Amniotic stem cell (primary cell): ENCODE measurements at places on chromosomes 7 and 10.

DNA sequence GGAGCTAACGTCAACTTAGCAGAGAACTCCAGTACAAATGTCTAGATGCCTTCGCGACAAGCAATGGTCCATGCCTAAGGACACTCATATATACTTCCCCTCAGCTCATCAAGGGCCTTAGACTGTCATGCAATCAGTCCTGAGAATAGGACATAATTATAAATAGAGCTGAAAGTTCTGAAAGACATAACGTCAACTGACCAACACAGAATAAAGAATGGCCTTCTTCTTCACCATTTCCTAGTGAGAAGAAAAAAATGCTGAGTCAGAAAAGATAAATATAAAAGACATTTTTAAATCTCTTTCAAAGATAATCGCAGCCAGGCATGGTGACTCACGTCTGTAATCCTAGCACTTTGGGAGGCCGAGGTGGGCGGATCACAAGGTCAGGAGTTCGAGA lies 83.2 kb downstream of the ARMH3 start:
- no peak for DNase-seq

GRCh38 chr10:46035923-46036849 lies 5.8 kb upstream of the NCOA4 start:
- DNase-seq = no peak

GRCh38 chr10:21363731-21364104 lies 161.8 kb downstream of the SKIDA1 start:
- DNase-seq = no peak

DNA sequence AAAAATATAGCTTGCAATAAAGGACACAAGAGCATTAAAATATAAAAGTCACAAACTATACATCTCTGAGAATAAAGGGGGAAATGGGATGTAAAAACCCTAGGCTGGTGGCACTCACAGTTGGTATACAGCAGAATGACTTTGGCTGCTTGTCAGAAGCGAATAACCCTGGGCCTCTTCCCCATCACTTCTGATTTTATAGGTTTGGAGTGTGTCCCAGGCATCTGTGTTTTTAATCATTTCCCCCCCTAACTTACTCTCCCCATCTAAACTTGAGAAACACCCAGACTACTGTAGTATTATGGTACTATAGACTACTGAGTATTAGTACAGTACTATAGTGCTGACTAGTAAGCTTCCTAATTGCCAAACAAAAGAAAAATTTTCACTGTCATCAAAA lies 1.8 kb upstream of the RPA3 start:
- DNase-seq = no peak

- DNase-seq = peak; percentile 19
Observed at GRCh38 chr7:71733107-71733870, 601.3 kb downstream of the GALNT17 start.

- no peak for DNase-seq
Observed at GRCh38 chr7:95993380-95993779, 221.0 kb downstream of the DYNC1I1 start.

DNA sequence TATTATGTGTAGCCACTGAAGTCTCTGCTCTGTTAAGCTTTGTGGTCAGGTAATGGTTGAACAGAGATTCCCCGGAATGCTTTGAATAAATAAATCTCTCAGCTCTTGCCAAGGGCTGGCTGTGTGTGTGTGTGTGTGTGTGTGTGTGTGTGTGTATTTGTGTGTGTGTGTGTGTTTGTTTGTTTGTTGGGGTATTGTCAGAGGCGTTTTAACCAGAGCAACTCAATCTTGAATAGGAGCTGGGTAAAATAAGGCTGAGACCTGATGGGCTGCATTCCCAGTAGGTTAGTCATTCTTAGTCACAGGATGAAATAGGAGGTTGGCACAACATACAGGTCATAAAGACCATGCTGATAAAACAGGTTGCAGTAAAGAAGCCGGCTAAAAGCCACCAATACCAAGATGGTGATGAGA lies 256.2 kb upstream of the CACNA2D1 start:
- DNase-seq = no peak

GRCh38 chr7:2482725-2483451 lies 6.7 kb upstream of the GRIFIN start:
- no peak for DNase-seq

- no peak for DNase-seq
Observed at GRCh38 chr7:110142939-110143526, 947.9 kb upstream of the LRRN3 start.

DNA sequence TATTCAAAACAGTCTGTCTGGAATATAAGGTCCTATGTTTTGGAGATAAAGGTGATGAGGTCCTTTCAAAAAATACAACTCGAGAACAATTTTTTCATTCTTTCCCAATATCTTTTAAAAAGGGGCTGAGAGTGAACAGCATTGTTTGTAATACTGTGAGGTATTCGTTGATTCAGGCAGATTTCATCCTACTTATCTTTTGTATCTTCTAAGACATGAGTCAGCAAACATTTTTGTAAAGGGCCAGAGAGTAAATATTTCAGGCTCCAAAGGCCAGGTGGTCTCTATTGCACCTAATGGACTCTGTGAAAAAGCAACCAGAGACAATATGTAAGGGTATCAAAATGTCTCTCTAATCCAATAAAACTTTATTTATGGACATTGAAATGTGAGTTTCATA lies 8.1 kb upstream of the ANK3 start:
- no peak for DNase-seq

- DNase-seq = no peak
Observed at GRCh38 chr7:148773334-148773733, 74.6 kb downstream of the CUL1 start.

GRCh38 chr10:14586901-14587300 lies 187.8 kb downstream of the FAM107B start:
- DNase-seq = no peak

GRCh38 chr7:94395141-94396036 lies 694 bp downstream of the COL1A2 start:
- DNase-seq = peak; percentile 32

DNA sequence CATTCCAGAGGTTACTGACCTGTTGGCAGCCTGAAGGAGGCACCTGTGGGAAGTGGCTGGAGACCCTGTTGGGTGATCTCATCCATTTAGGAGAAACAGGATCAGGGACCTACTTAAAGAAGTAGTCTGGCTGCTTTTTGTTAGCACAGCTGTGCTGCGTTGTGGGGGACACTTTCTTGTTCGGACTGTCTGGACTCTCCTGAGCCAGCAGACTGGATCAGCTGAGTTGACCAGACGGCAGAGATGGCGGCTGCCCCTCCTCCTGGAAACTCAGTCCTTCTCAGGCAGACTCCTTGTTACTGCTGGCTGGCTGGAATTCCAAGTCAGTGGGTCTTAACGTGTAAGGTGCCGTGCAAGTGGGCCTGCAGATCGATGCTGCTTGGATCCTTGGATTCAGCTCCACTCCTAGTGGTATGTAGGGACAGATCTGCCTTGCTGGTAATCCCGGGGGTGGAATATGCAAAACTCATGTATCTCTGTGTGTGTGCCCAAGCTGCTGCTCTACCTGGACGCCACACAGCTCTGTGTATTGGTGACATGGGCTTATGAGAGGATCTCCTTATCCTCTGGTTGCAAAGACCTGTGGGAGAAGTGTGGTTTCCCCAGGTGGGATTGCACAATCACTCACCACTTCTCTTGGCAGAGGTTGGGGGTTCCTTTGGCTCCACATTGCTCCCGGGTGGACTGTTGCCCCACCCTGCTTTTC lies 87.3 kb downstream of the CCSER2 start:
- DNase-seq = no peak

DNA sequence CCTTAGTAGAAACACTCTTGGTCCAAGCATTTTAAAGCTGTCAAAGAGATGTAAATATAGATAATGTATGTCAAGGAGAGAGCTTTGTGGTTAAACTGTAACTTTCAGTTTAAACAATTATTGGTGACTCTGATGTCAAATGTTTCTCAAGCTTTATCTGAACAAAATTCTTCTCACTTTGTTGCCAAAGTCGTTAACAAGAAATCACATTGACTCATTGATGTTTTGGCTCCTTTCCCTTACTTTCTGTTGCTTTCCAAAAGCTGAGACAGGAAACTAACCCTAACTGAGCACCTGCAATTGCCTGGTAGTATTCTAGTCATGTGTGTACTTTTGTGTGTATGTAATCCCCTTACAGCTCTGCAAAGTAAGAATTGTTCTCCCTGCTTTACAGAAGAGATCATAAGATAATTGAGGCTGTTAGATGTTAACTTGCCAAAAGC lies 108.5 kb downstream of the CFTR start:
- DNase-seq = no peak

DNA sequence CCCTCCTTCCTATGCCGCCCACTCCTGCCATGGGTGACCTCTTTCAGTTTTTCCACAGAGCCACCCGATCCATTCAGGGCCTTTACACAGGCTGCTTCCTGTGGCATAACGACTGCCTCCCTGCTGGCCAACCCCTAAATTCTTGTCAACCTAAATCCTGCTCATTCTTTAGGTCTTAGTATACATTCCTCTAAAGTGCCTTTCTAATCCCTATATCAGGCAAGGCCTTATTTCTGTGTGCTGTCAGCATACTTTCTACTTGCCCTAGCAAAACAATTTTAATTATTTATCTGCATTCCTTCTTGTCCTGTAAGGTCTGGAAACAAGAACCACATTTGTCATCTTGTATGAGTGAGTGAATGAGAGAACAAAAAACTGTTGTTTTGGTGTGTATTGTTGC lies 132.4 kb downstream of the DNAH11 start:
- no peak for DNase-seq

GRCh38 chr7:6647080-6647479 lies 10.0 kb downstream of the ZNF316 start:
- DNase-seq = no peak

DNA sequence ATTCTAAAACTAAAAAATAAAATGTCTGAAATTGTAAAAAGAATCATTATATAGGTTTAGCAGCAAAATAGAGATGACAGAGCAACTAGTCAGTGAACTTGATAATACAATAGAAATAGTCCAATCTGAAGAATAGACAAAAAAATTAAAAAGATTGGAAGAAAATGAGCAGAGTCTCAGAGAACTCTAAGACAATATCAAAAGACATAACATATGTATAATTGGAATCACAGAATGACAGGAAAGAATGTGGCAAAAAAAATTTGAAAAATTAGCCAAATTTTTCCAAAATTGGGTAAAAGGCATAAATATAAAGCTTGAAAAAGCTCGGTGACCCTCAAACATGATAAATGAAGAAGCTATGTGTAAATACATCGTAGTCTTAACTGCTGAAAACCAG lies 38.0 kb upstream of the CASD1 start:
- DNase-seq = no peak

GRCh38 chr10:120961795-120962755 lies 110.9 kb downstream of the WDR11 start:
- no peak for DNase-seq

DNA sequence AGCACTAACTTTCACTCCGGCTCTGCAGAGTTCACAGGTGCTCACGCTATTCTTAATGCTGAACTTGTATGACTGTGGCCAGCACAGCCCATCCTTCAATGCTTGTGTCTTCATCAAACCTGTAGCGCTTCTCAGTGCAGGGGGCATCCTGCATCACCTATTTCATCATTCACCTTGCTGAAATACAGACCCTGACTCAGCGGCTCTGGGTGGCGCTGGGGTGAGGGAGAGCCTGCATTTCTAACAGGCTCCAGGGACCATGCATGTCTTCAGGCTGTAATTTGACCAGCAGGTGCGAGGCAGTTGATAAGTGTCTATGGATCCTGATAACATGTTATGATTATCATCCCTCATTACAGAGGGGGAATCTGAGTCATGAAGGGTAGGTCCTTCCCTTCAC lies 89.3 kb downstream of the VOPP1 start:
- no peak for DNase-seq

DNA sequence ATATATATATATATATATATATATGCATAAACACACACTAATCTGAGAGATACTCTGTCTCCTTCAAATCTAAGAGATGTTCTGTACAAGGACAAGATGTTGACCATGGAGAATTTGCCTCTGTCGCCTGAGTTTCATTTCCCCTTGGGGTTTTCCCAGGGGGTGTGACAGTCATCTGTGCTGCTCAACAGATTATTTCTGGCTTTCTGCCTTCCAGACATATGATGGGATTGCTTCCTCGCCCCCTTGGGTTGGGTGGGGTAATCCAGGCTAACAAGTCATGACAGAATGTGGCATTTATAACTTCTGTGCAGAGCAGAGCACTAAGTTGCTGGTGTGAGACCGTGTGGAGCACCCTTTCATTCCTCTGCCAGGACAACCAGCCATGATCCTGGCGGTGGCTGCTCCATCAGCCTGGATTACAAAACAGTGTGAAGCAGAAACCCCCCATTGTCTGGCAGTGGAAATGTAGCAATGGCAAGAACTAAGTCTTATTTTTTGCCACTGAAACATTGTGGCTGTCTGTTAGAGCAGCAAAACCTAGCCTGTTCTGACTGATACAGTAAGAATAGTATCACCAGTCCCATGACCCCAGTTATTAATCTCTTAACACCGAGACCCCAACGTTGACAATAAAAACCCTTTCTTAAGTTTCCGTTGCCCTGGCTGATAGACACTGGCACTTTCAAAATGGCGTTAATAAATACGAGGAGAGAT lies 13.7 kb upstream of the USP6NL start:
- DNase-seq = no peak

DNA sequence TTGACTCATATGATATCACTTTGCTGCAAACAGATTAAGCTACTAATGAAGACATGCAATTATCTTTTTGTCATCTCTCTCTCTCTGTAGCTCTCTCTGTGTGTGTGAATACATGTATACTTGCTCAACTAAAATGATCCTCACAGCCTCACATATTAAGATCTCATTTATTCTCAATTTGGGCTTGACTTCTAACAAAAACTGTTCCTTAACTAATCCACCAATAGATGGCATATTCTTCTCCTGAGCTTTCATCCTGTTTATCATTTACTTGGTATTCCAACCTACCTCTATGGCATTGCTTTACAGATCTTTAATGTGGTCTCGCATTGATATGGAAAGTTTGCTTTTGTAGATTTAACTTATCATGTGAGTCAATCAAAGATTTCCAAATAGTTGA lies 540.4 kb downstream of the CNTNAP2 start:
- no peak for DNase-seq

GRCh38 chr7:107659666-107660065 lies 962 bp upstream of the SLC26A4 start:
- no peak for DNase-seq

DNA sequence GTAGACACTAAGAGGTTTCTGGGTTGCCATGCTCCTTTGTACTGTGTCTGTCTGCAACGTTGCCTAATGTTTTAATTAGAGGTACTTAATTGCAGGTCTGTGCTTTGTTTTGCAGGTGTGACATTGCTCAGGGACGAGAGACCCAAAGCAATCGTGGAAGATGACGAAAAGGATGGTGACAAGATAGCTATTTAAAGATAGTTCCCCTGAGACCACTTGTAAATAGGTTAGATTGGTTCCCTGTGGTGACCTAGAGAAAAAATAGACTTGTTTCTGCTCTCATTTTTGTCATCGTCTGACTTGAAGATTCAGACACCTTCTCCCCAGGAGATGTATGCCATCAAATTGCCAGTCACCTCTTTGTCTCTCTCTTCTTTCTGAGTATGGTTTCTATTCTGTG lies 20.1 kb downstream of the PPP1R17 start:
- no peak for DNase-seq

DNA sequence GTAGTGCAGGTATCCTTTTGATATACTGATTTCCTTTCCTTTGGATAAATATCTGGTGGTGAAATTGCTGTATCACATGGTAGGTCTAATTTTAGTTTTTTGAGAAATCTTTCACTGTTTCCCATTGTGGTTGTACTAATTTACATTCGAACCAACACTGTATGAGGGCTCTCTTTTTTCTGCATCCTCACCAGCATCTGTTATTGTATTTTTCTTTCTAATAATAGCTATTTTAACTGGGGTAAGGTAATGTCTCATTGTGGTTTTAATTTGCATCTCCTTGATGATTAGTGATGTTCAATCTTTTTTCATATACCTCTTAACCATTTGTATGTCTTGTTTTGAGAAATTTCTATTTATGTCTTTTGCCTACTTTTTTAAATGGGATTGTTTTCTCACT lies 335.4 kb upstream of the MTPN start:
- no peak for DNase-seq
